GM23338 (cell line): ENCODE measurements at places on chromosomes 7 and 10. TPM values are rescaled to one million over a fixed set of nuclear protein-coding genes. Genes with fewer than 3 reads are reported as not detected.

Gene FBXL13
- 2.5 and 6.0 TPM in 2 replicates for total RNA-seq

Gene ANKRD2
- total RNA-seq: not detected in 2 replicates

Gene SCART1
- total RNA-seq: 0.19 and 0.59 TPM in 2 replicates

Gene EGR2
- total RNA-seq: 2.1 and 2.3 TPM in 2 replicates

Gene IDI2
- total RNA-seq: not detected in 2 replicates

Gene ATP6V1F
- total RNA-seq: 60.2 and 66.5 TPM in 2 replicates

Gene SAMD9L
- total RNA-seq: not detected in 2 replicates

Gene FAM241B
- total RNA-seq: 6.7 and 8.7 TPM in 2 replicates

Gene ANXA8
- not detected in 2 replicates for total RNA-seq

Gene RSPH10B2
- 1.1 and 1.2 TPM in 2 replicates for total RNA-seq

Gene PIP4K2A
- total RNA-seq: 40.1 and 44.4 TPM in 2 replicates

Gene PAOX
- 8.7 and 8.8 TPM in 2 replicates for total RNA-seq

Gene PHKG1
- not detected in 2 replicates for total RNA-seq

Gene CUL2
- total RNA-seq: 32.9 and 38.3 TPM in 2 replicates

Gene DPP6
- not detected in 2 replicates for total RNA-seq

Gene CC2D2B
- 0.24 TPM in 1 of 2 replicates, not detected in the other for total RNA-seq

Gene EPHA1
- 119 and 154 TPM in 2 replicates for total RNA-seq

Gene CUZD1
- total RNA-seq: 2.8 and 4.1 TPM in 2 replicates

Gene ZNF853
- 8.9 and 9.8 TPM in 2 replicates for total RNA-seq

Gene ADAMTS14
- 2.1 and 2.9 TPM in 2 replicates for total RNA-seq

Gene SRGN
- total RNA-seq: not detected in 2 replicates

Gene C10orf62
- total RNA-seq: not detected in 2 replicates

Gene MRLN
- total RNA-seq: not detected in 2 replicates

Gene FGL2
- total RNA-seq: not detected in 2 replicates

Gene NEBL
- total RNA-seq: 9.5 and 11.4 TPM in 2 replicates

Gene ANKIB1
- 39.8 and 40.3 TPM in 2 replicates for total RNA-seq

Gene PEX1
- 25.4 and 44.8 TPM in 2 replicates for total RNA-seq
